ENCODE measurements at places on chromosomes 1 and 21.

GRCh38 chr1:200180821-200181220 lies 153.3 kb downstream of the NR5A2 start:
- no peak for DNase-seq

GRCh38 chr1:2061065-2061778 lies 11.0 kb downstream of the PRKCZ start:
- no peak for DNase-seq

DNA sequence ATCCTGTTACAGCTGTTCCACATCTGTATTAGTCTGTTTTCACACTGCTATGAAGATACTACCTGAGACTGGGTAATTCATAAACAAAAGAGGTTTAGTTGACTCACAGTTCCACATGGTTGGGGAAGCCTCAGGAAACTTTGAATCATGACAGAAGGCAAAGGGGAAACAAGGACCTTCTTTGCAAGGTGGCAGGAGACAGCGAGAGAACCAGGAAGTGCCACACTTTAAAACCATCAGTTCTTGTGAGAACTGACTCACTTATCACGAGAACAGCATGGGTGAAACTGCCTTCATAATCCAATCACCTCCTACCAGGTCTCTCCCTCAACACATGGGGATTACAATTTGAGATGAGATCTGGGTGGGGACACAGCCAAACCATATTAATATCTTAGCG lies 110.3 kb upstream of the TRABD2B start:
- DNase-seq: no peak

DNA sequence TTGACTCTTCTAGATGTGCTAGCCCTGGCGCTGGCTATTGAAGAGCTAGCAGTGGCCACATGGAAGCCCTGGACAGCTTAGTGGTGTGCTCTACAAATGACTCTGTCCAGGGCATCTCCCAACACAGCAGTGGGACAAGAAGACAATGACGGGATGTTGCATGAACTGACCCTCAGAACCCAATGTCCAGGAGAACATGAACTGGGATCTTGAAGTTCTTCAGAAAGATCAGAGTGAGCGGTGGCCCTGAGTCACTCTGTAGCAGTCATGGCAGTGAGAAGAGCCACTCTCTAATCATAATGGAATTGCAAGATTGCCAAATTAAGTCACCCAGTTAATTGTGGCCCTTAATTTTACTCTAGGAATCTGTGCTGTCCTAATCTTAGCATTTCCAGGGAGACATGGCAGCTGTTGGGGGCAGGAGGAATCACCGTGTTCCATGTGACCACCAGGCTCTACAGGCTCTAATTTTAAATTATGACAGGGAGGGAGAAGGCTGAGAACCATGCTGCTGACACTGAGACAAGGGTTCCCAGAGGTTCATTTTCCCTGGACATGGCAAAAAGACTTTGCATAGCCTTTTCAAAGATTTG lies 10.2 kb upstream of the OBSCN start:
- no peak for DNase-seq

GRCh38 chr1:67843746-67844145 lies 10.5 kb upstream of the GNG12 start:
- no peak for DNase-seq

DNA sequence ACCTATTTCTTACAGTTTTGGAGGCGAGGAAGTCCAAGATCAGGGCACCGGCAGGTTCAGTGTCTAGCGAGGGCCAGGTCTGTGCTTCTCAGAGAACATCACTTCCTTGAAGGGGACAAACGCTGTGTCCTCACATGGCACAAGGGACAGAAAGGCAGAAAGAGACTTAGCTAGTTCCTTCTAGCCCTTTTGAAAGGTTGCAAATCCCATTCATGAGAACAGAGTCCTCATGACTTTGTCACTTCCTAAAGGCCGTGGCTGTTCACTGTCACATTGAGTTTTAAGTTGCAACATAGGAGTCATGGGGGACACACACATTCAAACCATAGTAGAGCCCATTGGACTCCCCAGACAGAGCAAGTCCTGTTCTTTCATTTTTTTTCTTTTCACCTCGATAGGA lies 27.4 kb downstream of the PER3 start:
- no peak for DNase-seq

GRCh38 chr1:77605246-77606026 lies 77.0 kb downstream of the ZZZ3 start:
- DNase-seq: no peak

- no peak for DNase-seq
These were observed 58.5 kb upstream of the LRRC8D start for GRCh38 chr1:89762386-89762778.

- DNase-seq: no peak
These were observed 133.6 kb upstream of the SLC45A1 start for GRCh38 chr1:8184301-8184700.

Measured in stimulated activated naive CD8-positive, alpha-beta T cell treated with anti-CD3 and anti-CD28 coated beads, Interleukin-15, amount 100 ng/mL, for 72 hours (primary cell).